ENCODE measurements at places on chromosomes 7 and 10.

GRCh38 chr7:124497176-124497575 is 268.4 kb downstream of the GPR37 start:
- DNase-seq = no peak

- DNase-seq = no peak
These were observed 168.7 kb downstream of the RPS24 start for GRCh38 chr10:78202386-78202785.

GRCh38 chr10:79203014-79203644 is 134.4 kb downstream of the ZMIZ1 start:
- DNase-seq = no peak

DNA sequence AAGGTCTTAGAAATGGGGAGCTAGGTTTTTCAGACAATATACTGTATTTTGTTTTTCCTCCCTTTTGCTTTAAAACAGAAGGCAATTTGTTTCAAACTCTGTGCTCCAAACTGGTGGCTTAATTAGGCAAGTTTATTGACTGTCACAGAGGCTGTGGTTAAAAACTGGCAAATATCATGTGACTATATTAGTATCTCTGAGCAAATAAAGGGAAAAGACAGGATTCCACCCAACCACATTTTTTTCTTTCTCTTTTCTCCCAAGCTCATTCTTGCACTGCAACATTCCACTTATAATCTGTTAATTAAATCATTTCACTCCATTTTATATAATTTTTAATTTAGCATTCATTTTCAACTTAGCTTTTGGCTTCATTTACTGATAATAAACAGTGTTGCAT is 615.8 kb downstream of the AUTS2 start:
- DNase-seq = no peak

GRCh38 chr7:94901981-94902380 is 5.4 kb upstream of the PPP1R9A start:
- no peak for DNase-seq

DNA sequence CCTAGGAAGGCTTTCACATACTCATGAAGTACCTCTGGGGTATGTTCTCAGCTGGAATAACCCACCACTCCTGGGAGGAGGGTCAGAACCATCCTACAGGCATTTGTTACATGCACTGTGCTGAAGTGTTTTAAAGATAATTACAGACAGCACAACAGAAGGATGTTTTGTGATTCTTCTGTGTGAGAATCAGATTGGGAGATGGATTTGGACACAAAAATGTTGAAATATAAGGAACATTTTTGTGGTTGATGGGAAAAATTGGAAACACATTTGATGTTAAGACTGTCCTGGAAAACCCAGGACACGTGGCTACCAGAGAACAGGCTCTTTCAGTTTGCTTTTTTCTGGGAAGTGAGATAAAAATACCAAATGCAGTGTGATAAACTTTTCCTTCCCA is 61.4 kb downstream of the BICC1 start:
- no peak for DNase-seq

DNA sequence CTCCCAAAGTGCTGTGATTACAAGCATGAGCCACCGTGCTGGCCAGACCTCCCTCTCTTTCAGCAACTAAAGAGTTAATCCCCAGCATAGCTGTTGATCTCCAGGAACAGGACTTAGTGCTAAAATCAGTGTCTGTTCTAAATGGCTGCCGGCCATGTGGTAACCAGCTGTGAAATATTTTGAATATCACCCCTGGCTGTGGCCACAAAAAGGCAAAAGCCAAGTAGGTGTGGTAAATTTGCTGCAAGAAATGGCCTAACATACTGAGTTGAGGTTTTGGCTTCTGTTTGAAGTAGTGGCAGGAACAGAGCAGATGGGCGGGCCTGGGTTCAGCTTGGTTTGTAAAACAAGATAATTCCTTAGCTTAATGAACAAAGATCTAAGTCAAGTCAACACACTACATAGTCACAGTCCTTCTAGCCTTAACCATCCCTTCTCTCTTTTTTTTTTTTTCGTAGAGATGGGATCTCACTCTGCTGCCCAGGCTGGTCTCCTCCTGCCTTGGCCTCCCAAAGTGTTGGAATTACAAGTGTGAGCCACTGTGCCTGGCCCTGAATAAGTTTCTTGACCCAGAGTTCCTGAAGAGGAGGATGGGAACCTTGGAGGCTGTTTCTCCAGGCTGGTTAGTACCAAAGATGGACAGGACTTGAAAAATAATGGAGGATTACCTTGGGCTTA is 22.7 kb upstream of the AGFG2 start:
- DNase-seq = no peak

GRCh38 chr10:11184093-11184492 is 166.4 kb downstream of the CELF2 start:
- no peak for DNase-seq

All from activated CD8-positive, alpha-beta memory T cell treated with anti-CD3 and anti-CD28 coated beads for 48 hours (primary cell).